ENCODE measurements at places on chromosomes 7 and 10.

DNA sequence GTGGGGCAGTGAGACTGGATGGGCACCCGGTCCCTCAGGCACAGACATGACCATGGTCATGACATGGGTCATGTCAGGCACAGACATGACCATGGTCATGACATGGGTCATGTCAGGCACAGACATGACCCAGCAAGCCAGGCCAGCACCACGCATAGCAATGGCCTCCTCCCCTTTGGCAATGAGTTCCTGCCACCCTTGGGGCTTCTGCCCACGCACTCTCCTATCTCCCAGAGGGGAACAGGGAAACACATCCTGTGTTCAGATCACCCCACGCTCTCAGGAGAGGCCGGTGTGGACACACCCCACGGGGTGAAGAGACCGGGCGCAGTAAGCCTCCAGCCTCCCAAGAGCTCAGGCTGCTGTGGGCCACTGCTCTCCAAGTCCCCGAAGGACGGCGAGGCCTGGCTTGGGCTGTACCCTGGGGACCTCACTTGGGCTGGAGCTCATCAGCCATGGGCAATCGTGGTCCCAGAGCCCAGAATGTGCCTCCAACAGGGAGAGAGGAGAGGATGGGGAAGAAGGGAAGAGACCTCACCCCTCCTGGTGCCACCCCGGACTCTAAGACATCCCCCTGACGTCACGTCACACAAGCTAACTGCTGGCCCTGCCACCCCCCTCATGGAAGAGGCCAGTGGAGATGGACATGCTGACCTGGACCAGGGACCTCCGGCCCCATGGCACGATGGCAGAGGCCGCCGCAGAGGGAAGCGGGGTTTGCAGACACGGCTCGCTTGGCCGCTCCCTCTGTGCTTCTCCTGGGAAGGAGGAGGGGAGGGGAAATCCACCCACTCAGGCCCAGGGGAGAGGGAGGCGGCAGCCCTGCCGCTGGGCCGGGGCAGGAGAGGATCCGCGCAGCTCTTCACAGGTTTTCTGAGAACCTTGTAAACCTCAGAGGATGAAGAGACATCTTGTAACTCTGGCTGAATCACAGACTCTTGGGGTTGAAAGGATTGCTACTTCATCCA, 269.6 kb downstream of the ELFN1 start:
- DNase-seq, result peak; percentile 60

GRCh38 chr7:85749696-85750453, 563.0 kb upstream of the SEMA3D start:
- no peak for DNase-seq

GRCh38 chr10:58137813-58138212, 129.9 kb downstream of the IPMK start:
- DNase-seq, result no peak

DNA sequence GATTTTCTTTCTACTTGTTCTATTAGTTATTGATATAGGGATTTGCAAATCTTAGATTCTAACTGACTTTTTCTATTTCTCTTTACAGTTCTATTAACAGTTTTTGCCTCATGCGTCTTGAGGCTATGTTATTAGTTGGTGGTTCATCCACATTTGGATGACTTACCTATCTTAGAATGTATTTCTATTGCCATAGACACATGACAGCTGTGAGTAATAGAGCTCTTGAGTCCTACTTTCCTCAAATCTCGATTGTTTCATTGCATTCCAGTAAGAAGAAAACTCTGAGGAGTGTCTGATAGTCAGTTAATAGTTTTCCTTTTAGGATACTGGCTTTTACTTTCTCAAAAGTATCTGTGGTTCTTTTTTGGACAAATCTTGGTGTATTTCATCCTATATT, 241.4 kb upstream of the ZNF32 start:
- no peak for DNase-seq

DNA sequence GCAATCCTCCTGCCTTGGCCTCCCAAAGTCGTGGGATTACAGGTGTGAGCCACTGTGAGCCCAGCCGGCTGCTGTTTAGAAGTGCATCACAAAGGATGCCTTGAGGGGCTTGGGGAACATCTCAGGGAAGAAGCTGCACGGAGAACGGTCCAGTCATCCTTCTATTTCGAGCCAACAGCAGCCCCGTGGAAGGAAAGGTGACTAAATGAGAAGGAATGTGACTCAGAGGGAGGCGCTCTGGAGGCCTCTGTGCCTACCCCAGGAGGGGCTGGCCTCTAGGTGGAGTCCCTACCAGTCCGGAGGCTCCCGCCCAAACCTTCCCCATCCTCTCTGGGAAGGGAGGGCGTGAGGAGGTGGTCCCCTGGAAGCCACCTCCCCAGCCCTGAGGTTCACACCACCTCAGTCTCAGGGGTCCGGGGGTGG, 76.2 kb downstream of the CTBP2 start:
- no peak for DNase-seq

DNA sequence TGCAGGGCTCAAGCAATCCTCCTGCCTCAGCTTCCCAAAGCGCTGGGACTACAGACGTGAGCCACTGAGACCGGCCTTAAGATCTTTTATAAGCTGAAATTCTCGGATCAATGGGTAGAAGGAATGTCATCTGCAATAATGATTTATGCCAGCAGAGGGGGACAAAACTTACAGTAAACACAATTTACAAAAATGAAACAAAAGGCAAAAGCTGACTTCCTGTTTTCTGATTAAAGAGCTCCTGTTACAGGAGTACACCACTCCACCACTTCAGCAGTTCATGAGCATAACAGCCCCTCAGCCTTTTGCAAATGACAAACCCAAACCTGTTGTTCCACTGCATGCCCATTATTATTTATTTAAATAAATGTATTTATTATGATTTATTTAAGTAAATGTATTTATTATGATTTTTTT, 88.5 kb upstream of the ATP6V0A4 start:
- DNase-seq, result peak; percentile 35

GRCh38 chr7:112021379-112022044, 184.7 kb downstream of the DOCK4 start:
- DNase-seq, result no peak

- DNase-seq, result peak; percentile 52
Observed at GRCh38 chr10:28411648-28412047, 108.8 kb upstream of the MPP7 start.

- DNase-seq, result no peak
Observed at GRCh38 chr10:48417374-48417773, 110.9 kb downstream of the MAPK8 start.

Measured in activated CD4-positive, alpha-beta T cell treated with anti-CD3 and anti-CD28 coated beads for 48 hours (primary cell).